A549 treated with Hydrocortisone at 1 μM for 4 hours (cell line): ENCODE measurements at places on chromosomes 7 and 10. TPM values are rescaled to one million over a fixed set of nuclear protein-coding genes. Genes with fewer than 3 reads are reported as not detected.

Gene SYNPO2L
- 0.03 to 0.30 TPM (median 0.08 TPM) in 3 of 5 replicates, not detected in the others for total RNA-seq

Gene PHTF2
- total RNA-seq: 11.7 to 20.9 TPM (median 15.1 TPM) in 5 replicates

Gene MNX1
- total RNA-seq: 4.1 to 4.8 TPM (median 4.6 TPM) in 5 replicates

Gene ARHGAP22
- 3.5 to 4.0 TPM (median 3.7 TPM) in 5 replicates for total RNA-seq

Gene SPDYE6
- not detected in 5 replicates for total RNA-seq

Gene KLHDC10
- 10.9 to 17.6 TPM (median 14.5 TPM) in 5 replicates for total RNA-seq
